ENCODE measurements at places on chromosomes 3 and 15. TPM values are rescaled to one million over a fixed set of nuclear protein-coding genes. Genes with fewer than 3 reads are reported as not detected.

MEX3B gene
- total RNA-seq = 0.51 TPM

- DNase-seq = no peak
- no peaks in the 10 kb centered on the region for H3K27me3 ChIP-seq
- H3K4me1 ChIP-seq = peaks cover 5% of the 10 kb centered on the region
- no peak overlapping the region for H3K4me3 ChIP-seq
These were observed 78.5 kb downstream of the CHCHD6 start for GRCh38 chr3:126782536-126782935.

DNA sequence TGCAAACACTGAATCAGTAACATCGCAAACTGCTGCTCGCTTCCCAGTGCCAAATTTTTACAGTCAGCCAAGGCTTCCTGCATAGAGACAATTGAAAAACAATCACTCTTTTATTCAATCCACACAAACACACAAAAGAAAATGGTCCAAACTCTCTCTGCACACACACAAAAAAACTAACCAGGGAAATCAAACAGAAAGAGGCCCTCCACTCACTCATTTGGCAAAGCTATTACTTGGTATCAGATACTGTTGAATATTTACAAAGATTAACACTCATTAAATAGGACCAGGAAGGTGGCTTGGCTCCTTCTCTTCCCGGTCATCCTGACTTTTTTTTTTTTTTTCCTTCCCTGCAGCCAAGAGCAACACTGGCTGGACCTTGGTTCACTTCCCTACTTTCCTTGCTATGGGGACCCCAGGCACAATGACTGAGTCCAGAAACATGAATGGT is 62.4 kb upstream of the SPATA12 start:
- H3K27me3 ChIP-seq = peaks cover 8% of the 10 kb centered on the region
- H3K4me1 ChIP-seq = peaks cover 4% of the 10 kb centered on the region
- H3K36me3 ChIP-seq = no peaks in the 10 kb centered on the region

DNA sequence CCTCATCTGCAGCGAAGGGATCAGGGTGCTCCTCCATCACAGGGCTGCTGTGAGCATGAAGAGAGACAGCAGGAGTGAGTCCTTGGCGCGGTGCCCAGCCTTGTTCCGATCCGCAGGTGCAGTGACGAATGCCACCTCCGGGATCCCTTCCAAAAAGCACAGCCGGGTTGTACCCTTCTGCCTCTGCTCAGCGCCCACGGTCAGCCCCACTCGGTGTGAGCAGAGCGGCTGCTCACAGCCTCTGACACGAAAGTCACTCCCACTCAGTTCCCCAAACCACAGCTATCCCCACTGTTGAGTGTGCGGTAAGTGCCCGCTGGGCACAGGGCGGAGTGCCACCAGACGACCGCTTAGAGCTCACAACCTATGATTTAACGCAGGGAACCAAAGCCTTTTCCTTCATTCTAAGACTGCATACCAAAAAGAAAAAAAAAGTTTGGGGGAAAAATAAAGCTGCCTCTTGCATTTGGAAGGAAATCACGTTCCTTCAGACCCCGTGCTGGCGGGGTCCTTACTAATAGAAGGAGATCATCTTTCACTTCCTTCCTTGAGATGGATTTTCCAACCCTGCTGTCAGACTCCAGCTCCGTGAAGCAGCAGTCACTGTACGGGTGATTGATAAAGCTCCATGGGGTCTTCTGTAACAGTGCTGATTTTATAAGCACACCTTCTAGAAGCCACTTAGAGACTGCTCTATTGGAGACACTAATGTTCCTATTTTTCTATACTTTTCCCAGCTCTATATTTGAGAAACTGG is 34.7 kb upstream of the TUBGCP5 start:
- no peaks in the 10 kb centered on the region for H3K4me1 ChIP-seq
- no peak overlapping the region for H3K4me3 ChIP-seq
- H3K36me3 ChIP-seq = no peaks in the 10 kb centered on the region

DNA sequence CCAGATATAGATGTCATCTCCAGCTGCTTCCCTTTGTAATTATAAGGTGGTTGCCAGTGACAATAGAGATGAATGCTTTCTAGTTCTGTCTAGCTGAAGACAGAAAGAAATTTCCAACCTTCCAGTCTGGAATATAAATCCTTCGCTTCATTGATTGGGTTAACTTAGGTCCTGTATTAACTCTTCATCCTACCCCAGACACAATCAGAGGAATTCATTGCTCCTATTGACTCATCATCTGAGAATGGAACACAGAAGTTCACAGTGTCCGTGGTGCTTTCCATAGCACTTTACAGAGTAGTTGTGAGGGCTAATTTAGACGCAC is 241.4 kb downstream of the NFKBIZ start:
- peaks cover 3% of the 10 kb centered on the region for H3K36me3 ChIP-seq
- no peaks in the 10 kb centered on the region for H3K27me3 ChIP-seq

DNA sequence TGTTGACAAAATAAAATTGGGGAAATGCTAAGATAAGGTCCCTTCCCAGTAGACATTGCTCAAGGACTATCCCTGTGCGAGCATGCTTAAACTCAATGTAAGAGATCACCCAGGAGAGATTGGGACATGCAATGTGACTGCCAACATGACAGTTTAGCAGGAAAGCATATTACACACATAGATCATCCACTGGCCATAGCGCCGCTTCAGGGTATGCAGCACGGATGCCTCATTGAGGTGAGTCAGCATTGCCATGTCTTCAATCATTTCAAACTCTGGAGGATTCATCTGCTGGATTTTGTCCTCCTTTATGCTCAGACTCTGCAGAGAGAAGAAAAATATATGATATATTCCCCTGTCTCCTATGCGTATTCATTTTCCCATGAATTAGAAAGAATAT is 8.9 kb downstream of the MYH15 start:
- no peaks in the 10 kb centered on the region for H3K36me3 ChIP-seq
- DNase-seq = no peak
- no peaks in the 10 kb centered on the region for H3K4me1 ChIP-seq
- no peak overlapping the region for H3K4me3 ChIP-seq
- peaks cover 3% of the 10 kb centered on the region for H3K27me3 ChIP-seq

- no peak overlapping the region for H3K4me3 ChIP-seq
- peaks cover 6% of the 10 kb centered on the region for H3K4me1 ChIP-seq
- H3K36me3 ChIP-seq = no peaks in the 10 kb centered on the region
- DNase-seq = no peak
- H3K27me3 ChIP-seq = peaks cover 57% of the 10 kb centered on the region
- H3K27ac ChIP-seq = no peak overlapping the region
These were observed 7.7 kb downstream of the DUOXA2 start for GRCh38 chr15:45121706-45122417.

GRCh38 chr3:76047368-76047767 is 262.0 kb upstream of the ZNF717 start:
- no peak for DNase-seq
- no peaks in the 10 kb centered on the region for H3K27me3 ChIP-seq
- no peaks in the 10 kb centered on the region for H3K36me3 ChIP-seq
- H3K4me3 ChIP-seq = no peak overlapping the region

- DNase-seq = no peak
- no peak overlapping the region for H3K4me3 ChIP-seq
- H3K27ac ChIP-seq = no peak overlapping the region
- H3K27me3 ChIP-seq = no peaks in the 10 kb centered on the region
- no peaks in the 10 kb centered on the region for H3K4me1 ChIP-seq
These were observed 285.4 kb upstream of the AZI2 start for GRCh38 chr3:28634019-28634418.

DNA sequence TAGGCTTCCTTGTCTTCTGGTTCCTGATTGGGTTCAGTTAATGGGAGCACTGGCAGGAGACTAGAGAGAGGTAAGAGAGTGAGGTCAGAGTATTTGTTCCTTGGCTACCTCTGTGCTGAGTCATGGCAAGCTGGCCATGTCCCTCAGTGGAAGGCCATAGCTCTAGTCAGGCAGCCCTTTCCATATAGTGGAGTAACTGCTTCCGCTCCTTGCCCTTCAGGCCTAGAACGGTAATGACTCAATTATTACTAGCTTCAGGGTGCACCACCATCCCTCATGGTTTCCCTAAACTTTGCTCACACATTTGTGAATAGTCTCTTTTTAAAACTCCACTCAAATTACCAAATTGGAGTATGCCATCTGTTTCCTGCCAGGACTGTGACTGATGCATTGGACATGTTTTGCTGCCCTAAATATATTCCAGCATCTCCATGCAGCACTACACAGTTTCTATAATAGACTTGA is 10.5 kb upstream of the ANO10 start:
- peaks cover 3% of the 10 kb centered on the region for H3K4me1 ChIP-seq
- H3K27ac ChIP-seq = no peak overlapping the region
- H3K27me3 ChIP-seq = peaks cover 6% of the 10 kb centered on the region
- H3K36me3 ChIP-seq = peaks cover 6% of the 10 kb centered on the region

DNA sequence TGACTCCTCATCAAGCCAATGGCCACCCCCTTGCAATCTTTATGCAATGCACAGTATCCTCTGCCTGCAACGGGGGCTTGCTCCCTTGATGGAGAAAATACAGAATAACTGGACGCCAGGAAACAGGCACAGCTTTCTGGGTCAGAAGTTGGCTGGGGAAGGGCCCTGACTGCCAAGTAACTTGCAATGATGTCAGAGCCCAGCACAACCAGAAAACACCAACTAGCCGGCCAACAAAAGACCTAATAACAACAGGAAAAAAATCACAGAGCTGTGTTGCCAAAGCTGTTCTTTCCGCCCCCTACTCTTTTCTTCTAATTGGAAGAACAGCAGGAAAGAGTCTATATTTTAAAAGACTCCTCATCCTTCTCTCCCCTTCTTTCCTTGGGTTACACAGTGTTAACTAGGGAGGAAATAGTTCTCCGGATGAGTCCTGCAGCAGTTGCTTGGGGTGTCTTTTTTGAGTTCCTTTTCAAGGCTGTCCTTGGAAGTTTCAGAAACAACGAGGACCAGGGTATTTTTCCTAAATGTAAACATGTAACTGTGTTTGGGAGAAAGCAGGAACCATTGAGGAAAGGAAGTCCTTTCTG is 1.4 kb upstream of the SEMA6D start:
- H3K27ac ChIP-seq = no peak overlapping the region
- H3K4me1 ChIP-seq = no peaks in the 10 kb centered on the region
- H3K36me3 ChIP-seq = no peaks in the 10 kb centered on the region
- H3K4me3 ChIP-seq = no peak overlapping the region
- no peak for DNase-seq

DNA sequence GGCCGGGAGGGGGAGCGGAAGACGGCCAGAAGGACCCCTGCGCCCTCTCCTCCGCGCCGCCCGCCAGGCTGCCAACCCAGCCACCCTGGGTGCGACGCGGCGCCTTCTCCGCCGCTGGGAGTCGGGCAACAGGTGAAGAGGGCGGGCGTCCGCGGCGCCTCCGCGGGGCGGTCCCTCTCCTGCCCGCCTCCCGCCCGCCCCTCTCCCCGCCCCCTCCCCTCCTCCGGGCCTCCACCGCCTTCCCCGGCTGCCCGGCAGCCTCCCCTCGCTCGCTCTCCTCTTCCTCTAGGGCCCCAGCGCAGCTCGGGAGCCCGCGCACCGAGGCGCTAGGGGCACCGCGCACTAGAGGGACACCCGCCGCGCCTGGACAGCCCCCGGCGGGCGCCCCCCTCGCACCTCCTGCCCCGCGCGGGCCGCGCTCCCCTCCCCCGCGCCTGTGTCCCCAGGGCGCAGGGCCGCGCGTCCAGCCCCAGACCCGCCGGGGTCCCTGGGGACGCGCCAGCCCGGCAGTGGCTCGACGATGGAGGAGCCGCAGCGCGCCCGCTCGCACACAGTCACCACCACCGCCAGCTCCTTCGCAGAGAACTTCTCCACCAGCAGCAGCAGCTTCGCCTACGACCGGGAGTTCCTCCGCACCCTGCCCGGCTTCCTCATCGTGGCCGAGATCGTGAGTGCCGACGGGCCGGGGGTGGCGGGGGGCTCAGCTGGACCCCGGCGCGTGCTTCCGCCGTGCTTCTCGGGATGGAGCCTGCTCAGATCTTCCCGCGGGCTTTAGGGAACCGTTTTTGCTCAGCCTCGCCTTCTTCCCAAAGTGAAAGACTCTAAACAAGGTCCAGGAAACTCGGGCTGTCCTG is at the start of gene CMTM8:
Gene CMTM8, plus strand, starts transcription at position 228 of the 854 bp plus-strand sequence. Its CDS starts 293 bp downstream, at position 521.
- peak; percentile 68 for DNase-seq
- peaks cover 7% of the 10 kb centered on the region for H3K36me3 ChIP-seq
- peak within 1 kb of the TSS; percentile 80 for H3K4me3 ChIP-seq
- peak within 1 kb of the TSS; percentile 13 for H3K27ac ChIP-seq

Data from activated naive CD8-positive, alpha-beta T cell treated with anti-CD3 and anti-CD28 coated beads, Interleukin-2, amount 10 ng/mL, durations not matched to agents 7 days and 5 days (primary cell).